Stimulated activated CD8-positive, alpha-beta memory T cell treated with anti-CD3 and anti-CD28 coated beads, Interleukin-15, amount 100 ng/mL, for 1 hour (primary cell): ENCODE measurements at places on chromosomes 3 and 15.

DNA sequence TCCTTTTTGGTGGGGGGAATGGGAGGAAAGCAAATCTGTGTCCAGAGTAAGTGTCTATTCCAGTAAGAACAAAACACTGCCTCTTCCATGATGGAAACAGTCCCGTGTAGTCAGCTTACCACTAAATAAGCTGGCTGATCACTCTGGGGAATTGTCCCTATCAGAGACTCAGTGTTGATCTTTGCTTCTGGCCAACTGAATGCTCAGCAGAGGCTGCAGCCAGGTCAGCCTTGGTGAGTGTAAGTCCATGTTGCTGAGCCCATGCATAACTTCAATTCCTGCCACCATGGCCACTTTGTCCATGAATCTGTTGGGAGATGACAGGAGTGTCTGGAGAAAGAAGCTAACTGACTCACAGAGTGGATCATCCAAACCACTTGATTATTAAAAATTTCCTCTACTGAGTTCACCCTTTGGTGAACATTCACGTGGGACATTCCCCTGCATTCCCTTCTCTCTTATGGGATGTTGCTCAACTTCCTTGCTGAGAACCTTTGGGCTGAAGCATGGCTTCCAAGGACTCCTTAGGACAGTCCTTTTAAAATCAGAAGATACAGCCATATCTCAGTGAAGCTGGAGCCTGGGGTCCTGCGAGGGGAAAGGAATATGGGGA lies 33.9 kb upstream of the XCR1 start:
- DNase-seq = no peak

DNA sequence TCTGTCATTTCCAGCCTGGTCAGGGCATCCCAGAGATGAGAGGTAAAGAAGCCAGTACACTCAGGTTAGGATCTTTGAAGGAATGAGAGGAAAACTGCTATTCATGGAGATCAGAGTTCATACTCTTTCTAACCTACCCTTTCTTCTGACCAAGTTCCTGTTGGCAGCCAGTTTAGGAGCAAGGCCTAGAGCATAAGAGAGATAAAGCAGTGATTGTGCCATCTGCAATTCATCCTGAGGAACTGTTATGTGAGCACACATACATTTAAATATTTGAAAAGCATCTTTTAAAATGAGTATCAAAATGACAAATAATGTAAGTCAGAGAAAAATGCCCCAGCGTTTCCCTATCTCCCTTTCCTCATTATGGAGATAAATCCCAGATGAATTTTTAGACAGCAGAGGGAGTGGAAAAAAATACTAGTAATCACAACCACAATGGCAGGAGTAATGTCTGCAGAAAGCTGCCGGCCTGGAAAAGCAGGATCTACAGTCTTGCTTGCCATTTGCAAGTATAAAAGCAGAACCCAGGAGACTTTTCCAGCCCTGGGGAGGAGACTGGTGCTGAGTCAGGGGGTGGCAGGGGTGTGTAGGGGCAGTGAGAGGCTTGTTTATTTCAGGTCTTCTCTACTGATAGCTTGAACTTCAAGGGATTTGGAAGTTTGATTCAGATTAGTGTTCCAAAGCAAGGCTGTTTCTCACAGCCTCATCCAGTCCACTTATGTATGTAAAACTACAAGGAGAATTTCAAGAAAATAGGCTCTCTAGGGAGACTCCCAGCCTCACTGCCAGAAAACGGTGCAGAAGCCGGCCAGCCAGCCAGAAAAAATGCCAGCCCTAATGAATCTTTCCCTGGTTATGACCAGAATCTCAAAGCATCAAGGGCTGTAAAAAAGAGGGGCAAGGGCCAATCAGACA lies 1052.4 kb downstream of the TUSC7 start:
- no peak for DNase-seq

DNA sequence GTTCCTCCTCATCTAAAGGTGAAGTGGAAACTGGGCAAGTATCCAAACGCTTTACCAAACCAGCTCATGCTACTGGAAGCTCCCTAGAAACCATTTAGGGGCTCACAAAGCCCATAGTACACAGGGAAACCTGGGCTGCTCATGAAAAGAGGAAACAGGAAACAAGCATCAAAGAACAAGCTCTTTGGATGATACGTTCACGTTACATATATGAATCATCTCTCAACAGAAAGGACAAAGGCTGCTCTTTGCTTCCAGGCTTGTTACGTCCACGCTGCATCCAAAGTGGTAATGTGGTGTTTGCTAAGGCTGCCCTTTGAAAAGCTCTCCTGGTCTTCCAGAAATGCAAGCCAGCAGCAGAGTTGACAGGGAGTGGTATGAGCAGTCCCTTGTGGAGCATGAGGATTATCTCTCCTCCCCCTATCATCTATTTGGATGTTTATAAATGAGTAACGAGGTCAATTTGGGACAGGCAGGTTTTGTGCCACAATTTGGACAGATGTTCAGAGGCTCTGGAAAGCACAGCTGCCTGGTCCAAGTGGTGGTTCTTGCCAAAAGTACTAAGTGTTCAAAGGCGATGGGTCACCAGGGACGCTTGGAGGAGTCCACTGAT lies 98.0 kb upstream of the RORA start:
- DNase-seq = no peak

GRCh38 chr15:71549697-71550096 lies 260.7 kb upstream of the NR2E3 start:
- DNase-seq = no peak

DNA sequence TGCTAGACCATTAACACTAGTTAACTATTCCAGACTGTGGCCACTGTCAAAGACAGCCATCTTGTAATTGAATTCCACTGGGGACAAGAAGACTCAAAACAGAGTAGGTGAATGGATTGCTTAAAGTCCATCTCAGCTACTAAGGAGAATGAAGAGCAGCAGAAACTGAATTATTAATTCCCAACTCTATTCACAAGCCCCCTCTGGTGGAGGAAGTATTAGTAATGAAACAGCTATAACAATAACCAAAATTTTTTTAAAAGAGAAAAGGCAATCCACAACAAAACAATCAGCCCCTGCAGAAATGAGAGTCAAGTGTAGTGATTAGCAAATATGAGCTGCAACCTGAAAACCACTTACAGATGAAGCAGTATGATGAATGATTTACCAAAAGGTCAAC lies 302.8 kb downstream of the FHIT start:
- DNase-seq = no peak

- no peak for DNase-seq
Observed at GRCh38 chr3:156551746-156552145, 3.2 kb downstream of the SSR3 start.

- no peak for DNase-seq
Observed at GRCh38 chr3:161412123-161412522, 40.8 kb upstream of the SPTSSB start.

DNA sequence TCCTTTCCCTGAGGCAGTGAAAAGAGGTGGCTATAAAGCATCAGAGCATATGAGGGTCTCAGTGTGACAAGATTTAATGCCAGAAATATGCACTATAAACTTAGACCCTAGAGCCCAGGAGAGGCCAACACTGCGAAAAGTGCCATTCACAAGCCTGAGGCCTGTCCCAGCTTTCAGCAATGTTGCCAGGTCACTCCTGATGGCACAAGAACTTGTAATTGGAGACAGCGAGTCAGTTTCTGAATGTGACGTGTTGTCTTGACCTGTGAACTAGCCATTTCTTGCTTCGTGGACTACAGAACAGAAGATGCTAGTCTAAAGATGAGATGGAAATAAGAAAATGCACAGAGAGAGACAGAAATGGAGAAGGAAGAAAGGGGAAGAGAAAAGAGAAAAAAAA lies 87.9 kb downstream of the WDR72 start:
- DNase-seq = no peak

- no peak for DNase-seq
Observed at GRCh38 chr15:80691575-80691974, 3.5 kb upstream of the ABHD17C start.
